Astrocyte (in vitro differentiated cells and primary cell): ENCODE measurements at places on chromosomes 12 and 14. TPM values are rescaled to one million over a fixed set of nuclear protein-coding genes. Genes with fewer than 3 reads are reported as not detected.

KRT6B gene
- total RNA-seq, result not detected in 2 replicates

OR4E2 gene
- not detected in 2 replicates for total RNA-seq

PDZRN4 gene
- total RNA-seq, result not detected in 2 replicates

TUNAR gene
- total RNA-seq, result 0.50 and 1.0 TPM in 2 replicates

DNA sequence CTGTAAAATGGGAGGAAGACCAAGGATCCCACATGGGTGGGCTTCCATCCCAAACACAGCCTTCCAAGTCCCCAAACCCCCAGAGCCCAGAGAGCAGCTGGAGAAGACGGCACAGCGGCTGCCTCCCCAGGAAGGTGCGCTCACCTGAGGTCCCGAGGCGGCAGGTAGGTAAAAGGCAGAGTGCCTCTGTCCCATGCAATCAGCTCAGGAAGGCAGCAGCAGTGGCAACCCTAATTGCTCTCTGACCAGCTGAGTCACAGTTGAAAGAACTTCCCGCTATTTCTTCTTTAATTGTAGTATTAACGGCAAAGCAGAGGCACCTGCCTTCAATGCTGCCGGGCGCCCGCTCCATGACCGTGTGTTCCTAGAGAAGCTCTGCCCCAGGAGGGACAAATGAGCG is 91.1 kb upstream of the BCL11B start:
- H3K4me3 ChIP-seq, result no peak overlapping the region
- no peak for DNase-seq
- no peaks in the 10 kb centered on the region for H3K4me1 ChIP-seq
- no peak overlapping the region for H3K27ac ChIP-seq
- peaks cover 2% of the 10 kb centered on the region for H3K27me3 ChIP-seq

- peak overlapping the region; percentile 85 for H3K27ac ChIP-seq
- H3K4me1 ChIP-seq, result peaks cover 20% of the 10 kb centered on the region
- H3K27me3 ChIP-seq, result no peaks in the 10 kb centered on the region
Observed at GRCh38 chr12:51270951-51271518, 820 bp upstream of the SMAGP start.

- DNase-seq, result no peak
- H3K27ac ChIP-seq, result no peak overlapping the region
- H3K36me3 ChIP-seq, result peaks cover 30% of the 10 kb centered on the region
- peaks cover 5% of the 10 kb centered on the region for H3K4me1 ChIP-seq
- H3K4me3 ChIP-seq, result no peak overlapping the region
- H3K27me3 ChIP-seq, result no peaks in the 10 kb centered on the region
Observed at GRCh38 chr12:130879212-130879686, 7.4 kb downstream of the RAN start.

- no peaks in the 10 kb centered on the region for H3K36me3 ChIP-seq
- no peaks in the 10 kb centered on the region for H3K27me3 ChIP-seq
- H3K27ac ChIP-seq, result no peak overlapping the region
Observed at GRCh38 chr14:106522990-106523389, 996.6 kb downstream of the TMEM121 start.

- peak overlapping the region; percentile 97 for H3K4me3 ChIP-seq
- H3K27ac ChIP-seq, result peak overlapping the region; percentile 73
- H3K27me3 ChIP-seq, result no peaks in the 10 kb centered on the region
- H3K36me3 ChIP-seq, result no peaks in the 10 kb centered on the region
- peak; percentile 2 for DNase-seq
Observed at GRCh38 chr14:70358631-70359030, 852 bp downstream of the COX16 start.

- H3K36me3 ChIP-seq, result no peaks in the 10 kb centered on the region
- H3K4me3 ChIP-seq, result no peak overlapping the region
- DNase-seq, result no peak
- H3K27me3 ChIP-seq, result no peaks in the 10 kb centered on the region
- no peaks in the 10 kb centered on the region for H3K4me1 ChIP-seq
Observed at GRCh38 chr12:46892887-46893286, 67.1 kb upstream of the SLC38A4 start.
